NCI-H2081 (cell line): ENCODE measurements at places on chromosomes 6 and 20.

GRCh38 chr20:13857961-13858360 is 73.1 kb downstream of the NDUFAF5 start:
- DNase-seq = no peak

GRCh38 chr6:79783670-79784394 is 152.7 kb downstream of the SH3BGRL2 start:
- no peak for DNase-seq

- DNase-seq = peak; percentile 71
Measured at GRCh38 chr6:131063028-131063763, at the start of gene EPB41L2. TSS of gene EPB41L2 (minus strand) at chr6:131063245. CDS start at chr6:130956485, 106,760 bp downstream.

- DNase-seq = no peak
Measured at GRCh38 chr6:155185544-155185943, 78.3 kb upstream of the CLDN20 start.

DNA sequence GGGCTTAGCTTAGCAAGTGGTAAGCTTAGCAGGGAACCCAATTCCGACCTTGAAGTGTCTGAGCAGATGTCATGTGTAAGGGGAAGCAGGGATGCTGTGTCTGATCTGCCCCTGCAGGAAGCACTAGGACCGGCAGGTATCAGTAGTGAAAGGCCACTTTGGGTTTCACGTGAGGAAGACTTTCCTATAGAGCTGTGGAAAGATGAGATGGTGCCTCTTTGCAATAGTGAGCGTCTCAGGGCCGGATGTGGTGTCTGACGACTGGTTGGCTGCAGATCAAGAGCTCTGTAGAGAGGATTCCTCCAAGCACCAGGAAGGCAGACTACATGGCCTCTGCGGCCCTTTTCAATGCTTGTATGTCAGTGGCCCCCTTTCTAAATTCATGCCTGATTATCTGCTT is 98.3 kb downstream of the TIAM2 start:
- no peak for DNase-seq

DNA sequence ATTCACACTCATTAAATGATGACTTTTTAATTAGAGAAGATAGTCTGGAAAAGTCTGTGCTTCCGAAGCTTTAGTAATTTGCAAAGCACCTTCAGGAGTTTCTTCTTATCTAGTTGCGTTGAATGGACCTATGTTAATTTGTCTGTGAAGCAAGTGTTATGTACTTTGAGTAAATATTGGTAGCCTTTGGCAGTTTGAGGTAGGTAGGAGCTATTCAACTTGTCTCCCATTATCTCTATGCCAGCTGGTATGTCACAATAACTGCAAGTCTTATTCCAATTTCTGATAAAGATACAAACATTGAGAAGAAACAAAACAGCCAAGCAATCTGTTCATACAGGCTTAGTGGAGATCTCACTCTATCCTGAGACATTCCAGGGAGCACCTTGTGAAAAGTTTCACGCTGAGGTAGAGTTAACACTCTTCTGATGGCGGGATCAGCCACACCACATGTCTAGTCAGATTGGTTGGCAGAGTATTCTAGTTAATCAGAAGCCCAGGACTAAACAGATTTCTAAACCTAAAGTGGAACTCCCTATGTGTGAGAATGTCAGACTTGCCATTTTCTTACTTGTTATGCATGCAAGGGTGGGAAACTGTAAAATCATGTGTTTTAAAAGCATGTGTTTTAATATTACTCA is 219.8 kb upstream of the MANEA start:
- DNase-seq = no peak

DNA sequence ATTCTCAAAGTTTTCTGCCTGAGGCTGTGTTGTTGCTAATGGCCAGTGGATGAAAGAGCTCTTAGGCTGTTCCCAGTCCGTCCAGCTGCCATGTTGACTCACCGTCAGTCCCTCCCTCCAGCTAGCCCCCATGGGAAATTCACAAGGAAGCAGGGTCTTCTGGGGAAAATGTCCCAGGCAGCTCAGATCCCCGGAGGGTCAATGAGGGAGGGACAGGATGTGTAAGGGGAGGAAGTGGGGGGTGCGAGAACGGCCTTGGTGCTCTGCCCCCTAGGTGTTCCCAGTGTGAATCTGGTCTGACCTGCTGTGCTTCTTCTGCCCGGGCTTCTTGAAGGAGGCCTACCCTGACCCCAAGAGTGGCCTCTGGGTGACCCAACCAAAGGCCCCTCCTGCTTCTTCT is 65.9 kb downstream of the CEBPB start:
- no peak for DNase-seq

- no peak for DNase-seq
Measured at GRCh38 chr6:157906537-157907061, 75.1 kb upstream of the SYNJ2 start.

GRCh38 chr6:147075381-147075780 is 128.8 kb upstream of the STXBP5 start:
- DNase-seq = no peak

DNA sequence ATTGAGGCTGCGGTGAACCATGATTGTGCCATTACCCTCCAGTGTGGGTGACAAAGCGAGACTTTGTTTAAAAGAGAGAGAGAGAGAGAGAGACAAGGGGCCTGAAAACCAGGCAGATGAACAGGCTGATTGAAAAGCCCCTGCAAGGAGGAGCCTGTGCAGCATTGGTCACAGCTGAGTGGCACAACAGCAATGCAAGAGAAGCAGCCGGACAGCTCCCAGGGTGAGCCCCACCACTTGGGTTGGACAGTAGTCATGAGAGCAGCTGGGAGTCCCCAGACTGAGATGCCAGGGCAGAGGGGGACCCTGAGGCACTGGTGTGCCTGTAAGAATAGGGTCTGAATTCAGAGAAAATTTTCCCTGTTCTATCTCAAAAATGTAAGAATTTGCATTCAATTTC is 10.2 kb downstream of the DNPH1 start:
- no peak for DNase-seq

DNA sequence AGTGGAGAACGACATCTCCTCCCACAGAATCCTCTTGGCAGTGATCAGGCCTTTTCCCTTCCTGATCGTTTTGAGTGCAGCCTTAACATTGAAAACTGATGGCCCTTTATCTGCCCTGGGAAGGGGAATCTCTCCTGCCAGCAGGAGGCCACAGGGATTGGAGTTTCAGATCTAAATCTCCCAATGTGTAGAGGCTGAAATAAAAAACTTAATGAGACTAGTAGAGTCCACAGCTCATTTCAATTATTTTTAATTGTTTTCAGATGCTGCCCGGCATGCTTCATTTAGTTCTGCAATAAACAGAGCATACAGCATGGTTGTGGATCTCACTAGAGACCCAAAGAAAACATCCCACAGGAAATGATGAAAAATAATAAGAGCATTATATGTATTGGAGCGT is 662.2 kb upstream of the HS3ST5 start:
- no peak for DNase-seq

DNA sequence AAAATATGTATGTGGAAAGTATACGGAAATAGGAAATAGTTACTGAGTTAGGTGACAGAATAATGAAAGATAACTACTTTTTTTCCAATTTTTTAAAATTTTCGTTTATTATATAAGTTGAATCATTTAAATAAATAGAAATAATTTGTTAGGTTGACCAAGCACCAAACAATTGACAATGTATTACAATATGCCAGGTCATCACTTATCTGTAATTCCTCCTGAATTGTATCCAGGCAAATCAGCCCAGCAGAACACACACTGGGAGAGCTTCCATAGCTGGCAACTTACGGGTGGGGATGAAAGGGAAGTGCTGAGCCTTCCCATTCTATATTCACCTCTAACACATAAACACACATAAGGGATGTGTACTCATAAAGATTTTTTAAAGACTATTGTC is 40.7 kb downstream of the FAXC start:
- DNase-seq = no peak

- no peak for DNase-seq
Measured at GRCh38 chr20:63298731-63299312, 5.8 kb downstream of the COL20A1 start.

GRCh38 chr6:167151648-167152047 is 6.1 kb downstream of the GPR31 start:
- DNase-seq = no peak

DNA sequence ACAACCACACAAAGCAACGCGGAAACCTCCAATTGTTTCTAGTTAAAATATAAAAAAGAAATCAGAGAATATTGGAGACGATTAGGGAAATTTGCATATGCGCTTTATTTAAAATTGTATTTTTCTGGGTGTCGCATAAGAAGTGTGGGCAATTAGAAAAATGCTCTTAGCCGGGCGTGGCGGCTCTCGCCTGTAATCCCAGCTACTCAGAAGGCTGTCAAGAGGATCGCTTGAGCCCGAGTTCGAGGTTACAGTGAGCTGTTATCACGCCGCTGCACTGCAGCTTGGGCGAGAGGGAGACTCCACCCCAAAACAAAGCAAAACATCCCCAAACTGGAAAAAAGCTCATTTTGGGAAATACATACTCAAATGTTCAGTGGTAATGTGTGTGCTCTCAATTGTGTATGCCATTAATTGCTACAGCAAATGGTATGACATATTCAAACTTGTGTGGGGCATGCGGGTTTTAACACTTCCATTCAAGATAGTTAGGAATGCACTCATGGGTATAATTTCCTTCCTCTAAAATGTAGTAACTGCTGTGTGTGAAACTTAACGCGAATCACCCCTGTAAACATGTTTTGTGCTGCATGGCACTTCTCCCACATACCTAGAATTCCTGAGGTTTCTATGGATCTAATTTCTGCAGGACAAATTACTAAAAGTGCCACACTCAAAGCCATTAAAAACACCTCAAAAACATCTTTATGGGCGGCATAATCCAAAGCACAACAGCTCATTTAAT is 54.7 kb upstream of the HFE start:
- no peak for DNase-seq

DNA sequence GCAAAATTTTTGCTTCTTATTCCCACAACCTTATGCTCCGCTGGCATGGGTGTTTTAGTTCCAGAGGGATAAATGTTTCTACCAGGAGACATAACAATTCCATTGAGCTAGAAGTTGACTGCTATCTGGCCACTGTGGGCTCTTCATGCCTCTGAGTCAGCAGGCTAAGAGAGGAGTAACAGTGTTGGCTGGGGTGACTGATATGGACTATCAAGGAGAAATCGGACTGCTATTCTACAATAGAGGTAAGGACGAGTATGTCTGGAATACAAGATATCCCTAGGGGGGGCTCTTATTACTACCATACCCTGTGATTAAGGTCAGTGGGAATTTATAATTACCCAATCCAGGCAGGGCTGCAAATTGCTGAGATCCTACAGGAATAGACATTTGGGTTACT is 26.9 kb downstream of the FBXO30 start:
- DNase-seq = no peak

DNA sequence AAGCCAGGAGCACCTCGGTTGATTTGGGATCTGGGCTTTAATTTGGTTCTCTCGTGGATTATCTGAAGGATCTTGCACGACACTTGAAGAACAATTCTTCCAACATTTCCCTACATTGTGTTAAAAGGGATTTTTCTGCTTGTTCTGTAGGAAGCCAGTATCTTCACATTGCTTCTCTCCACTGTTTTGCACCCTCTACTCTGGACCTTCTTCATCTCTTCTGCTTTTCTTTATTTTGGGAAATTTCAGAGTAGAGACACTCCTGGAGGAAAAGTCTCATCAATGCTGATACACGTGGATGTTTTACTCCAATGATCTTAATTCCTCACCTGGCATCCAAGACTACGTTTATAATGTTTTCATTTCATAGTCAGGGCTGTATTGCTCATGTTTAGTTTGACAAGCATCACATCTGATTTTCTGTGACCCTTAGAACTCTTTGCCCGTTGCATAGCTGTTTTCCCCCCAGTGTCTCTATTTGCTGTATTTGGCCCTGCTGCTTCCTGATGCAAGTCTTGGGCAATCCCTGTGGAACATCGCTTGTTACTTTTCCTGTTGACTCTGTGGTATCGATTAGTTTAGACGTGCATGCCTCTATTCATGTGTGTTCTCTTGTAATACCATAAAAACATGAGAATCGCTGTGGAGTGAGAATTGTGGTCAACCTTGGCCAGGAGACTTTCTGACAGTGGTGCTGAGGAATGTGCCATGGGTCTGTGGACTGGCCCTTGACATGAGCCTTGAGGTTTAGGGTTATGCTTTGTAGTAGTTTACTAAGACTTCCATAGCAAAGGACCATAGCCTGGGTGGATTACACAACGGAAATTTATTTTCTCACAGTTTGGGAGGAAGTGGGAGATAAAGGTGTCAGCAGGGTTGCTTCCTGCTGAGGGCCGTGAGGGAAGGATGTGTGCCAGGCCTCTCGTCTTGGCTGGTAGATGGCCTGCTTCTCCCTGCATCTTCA is 12.5 kb downstream of the PLCB1 start:
- DNase-seq = no peak

GRCh38 chr6:117265410-117266256 is at the start of gene VGLL2:
TSS of gene VGLL2 (plus strand) at chr6:117265558. CDS start at chr6:117265764, 206 bp downstream.
- peak; percentile 56 for DNase-seq

- DNase-seq = no peak
Measured at GRCh38 chr6:45129051-45129450, 199.1 kb upstream of the RUNX2 start.

GRCh38 chr6:149903938-149904611 is 6.2 kb upstream of the RAET1E start:
- DNase-seq = no peak

DNA sequence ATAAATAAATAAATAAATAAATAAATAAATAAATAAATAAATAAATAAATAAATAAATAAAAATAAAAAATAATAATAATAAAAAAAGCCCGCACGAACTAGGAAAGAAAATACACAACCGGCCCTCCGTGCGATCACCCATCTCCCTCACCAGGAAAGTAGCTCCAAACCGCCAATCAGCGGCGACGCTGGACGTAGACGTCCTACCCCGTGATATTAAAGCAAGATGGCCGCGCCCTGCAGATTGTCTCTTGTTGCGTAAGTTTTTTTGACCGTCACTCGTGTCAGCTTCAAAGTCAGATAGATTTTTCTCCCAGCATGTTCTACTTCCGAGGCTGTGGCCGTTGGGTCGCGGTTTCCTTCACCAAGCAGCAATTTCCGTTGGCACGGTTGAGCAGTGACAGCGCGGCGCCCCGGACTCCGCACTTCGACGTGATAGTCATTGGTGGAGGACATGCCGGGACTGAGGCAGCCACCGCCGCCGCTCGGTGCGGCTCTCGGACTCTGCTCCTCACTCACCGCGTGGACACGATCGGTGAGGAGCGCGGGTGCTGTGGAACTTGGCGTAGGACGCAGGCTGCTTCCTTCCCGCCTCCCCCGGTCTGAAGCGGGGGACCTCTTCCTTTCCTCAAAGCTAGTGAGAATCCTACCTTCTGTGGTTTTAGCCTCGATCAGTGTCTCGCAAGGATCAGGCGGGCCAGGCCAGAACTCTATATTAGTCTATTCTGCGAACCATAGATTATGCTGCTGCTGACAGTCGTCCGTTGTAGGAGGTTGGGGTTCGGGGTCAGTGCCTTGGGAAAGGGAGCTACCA is at the start of gene MTO1:
Gene MTO1, plus strand, starts transcription at position 201 of the 814 bp plus-strand sequence. Its CDS starts 118 bp downstream, at position 319.
- peak; percentile 84 for DNase-seq
